Fibroblast of skin of right quadriceps (primary cell): ENCODE measurements at places on chromosomes 5 and 9.

GRCh38 chr5:1217596-1218206 lies 7.5 kb upstream of the SLC6A18 start:
- DNase-seq: no peak

GRCh38 chr9:124078641-124079040 lies 67.1 kb downstream of the LHX2 start:
- DNase-seq: peak; percentile 59

DNA sequence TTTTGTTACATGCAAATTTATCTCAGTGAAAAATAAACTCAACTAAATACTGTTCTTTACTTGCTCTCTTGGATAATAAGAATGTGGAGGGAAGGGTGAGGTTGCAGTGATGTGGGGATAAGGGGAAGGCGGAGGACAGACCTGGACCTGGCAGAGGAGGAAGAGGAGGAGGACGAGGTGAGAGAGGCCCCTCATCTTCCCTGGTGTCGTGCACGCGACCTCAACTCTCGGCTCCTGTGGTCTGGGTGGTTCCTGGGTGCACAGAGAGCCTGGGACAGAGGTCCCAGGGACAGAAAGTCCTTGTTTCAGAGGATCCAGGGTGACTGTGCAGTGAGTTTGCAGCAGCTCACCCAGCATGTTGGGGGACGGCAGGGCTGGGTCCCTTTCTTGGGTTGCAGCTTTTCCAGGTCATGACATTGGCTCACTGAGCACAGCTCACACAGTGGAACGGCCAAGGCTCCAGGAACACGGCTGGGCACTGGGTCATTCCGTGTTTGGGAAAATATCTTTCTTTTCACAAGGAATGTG lies 37.7 kb upstream of the LPCAT1 start:
- DNase-seq: no peak

DNA sequence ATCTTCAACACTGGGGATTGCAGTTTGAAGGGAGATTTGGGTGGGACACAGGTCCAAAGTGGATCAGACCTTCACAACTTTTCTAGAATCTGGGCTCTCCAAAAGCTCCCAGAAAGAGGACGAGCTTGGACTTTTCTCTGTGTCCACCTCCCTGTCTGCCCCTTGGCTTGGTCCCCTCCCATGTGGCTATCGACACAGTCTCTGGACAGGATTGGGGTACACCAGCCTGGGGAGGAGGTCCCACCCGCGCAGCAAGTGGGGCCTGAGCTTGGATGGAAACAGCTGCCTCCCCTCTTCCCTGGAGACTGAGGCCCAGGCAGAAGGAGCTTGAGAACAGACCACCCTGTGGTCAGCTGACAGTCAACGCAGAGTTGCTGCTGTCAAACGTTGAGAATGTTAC lies 84.6 kb upstream of the FCN1 start:
- no peak for DNase-seq

DNA sequence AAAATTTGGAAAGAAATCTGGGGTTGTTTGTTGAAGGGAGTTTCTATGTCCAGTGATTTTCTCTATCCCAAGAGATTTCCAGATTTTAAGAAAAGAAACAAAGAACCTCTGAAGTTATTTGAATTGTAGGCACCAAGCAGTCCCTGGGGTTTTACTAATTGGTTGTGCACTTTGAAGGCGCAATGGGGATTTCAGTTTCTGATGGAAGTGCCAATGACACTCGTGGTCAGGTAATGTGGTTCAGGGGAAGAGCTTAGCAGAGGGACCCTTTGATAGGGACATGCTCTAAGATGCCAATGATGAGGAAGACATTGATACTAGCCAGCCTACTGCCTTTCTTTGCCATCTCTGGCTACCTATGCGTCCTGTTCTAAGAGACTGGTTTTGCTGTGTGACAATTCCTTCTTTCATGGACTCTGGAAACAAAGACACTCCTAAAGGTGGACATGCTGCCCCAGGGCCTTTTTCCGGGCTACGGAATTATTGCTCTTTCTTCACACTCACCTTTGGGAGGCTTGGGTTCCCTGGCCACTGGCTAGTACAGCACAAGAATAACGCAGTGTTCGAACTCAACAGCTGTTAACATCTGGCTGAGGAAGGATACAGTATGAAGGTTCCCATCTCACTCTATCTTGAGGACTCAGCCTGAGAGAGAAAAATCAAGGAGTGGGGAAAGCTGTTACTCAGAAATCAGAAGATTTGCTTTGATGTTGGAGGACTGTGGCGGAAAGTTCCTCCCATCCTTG lies 6.9 kb upstream of the TRAF1 start:
- DNase-seq: no peak

DNA sequence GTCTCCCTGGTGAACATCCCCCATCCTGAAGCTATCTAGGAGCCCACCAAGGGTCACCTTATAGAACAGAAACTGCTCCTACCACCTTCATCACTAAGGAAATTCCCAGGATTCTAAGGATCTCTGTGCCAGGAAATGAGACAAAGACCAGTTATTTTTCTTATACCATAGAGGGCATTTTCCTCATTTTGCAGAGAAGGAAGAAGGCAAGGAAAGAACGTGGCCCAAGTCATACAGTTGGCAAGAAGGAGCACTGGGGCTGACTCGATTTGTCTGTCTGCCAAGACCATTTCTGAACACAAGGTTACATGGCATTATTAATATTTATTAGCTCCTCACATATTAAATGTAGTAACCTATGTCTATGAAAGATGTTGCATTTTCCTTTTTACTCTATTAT lies 49.6 kb upstream of the TNFSF15 start:
- peak; percentile 32 for DNase-seq

GRCh38 chr5:143059976-143060765 lies 290.0 kb downstream of the ARHGAP26 start:
- DNase-seq: no peak

DNA sequence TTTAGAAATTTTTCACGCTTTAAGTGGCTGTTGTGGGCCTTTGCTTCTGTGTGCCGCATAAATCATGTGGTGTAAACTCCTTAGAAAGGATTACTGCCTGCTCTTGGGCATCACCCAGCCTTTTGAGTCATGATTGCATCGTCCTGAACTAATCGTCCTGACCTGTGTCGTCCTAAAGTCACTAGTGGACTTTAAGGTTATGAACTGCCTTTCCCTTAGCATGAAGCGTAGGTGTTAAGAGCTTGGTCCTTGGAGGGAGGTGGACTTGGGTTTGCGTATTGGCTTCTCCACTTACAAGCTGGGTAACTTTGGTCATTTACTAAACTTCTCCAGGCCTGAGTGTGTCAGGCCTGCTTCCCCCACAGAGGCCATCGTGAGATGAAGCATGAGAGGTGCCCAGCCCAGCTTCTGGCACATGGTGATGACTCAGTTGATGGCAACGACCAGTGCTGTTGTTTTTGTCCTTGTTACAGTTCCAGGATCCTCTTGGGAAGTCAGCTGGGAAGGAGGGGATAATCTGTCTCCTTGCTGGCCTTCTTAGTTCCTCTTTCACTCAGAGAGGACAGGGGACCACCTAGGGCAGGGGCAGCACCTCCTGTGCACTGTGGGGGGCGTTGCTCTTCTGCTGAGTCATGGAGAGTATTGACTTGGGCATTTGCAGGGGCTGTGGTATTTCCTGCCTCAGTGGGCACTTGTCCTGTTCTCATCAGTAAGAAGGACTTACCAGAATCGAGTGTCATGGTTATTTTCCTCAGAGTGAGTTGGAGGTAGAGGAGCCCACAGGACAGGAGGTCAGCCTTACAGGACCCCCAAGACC lies 54.2 kb upstream of the NCS1 start:
- DNase-seq: peak; percentile 58

GRCh38 chr5:113382731-113383130 lies 52.1 kb downstream of the TSSK1B start:
- DNase-seq: peak; percentile 5

- DNase-seq: peak; percentile 34
Observed at GRCh38 chr5:118544887-118545449, 443.4 kb downstream of the DTWD2 start.

DNA sequence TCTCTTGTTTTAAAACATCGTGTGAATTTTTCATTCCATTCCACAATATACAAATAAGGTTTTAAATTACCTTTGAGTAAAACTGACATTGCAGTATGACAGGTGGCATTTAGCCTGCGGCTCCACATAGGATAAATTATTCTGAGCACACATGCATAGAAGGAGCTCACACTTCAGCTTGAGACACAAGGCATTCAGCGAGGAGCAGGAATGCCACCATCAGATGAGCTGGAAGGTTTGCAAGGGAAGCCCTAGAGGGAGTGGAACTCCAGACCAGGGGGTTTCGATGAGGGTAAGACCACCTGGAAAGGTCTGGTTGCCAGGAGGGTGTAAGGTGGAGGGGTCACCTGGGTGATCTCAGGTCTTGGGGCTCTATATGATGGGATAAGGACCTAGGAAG lies 259.0 kb upstream of the ADRA1B start:
- DNase-seq: no peak

DNA sequence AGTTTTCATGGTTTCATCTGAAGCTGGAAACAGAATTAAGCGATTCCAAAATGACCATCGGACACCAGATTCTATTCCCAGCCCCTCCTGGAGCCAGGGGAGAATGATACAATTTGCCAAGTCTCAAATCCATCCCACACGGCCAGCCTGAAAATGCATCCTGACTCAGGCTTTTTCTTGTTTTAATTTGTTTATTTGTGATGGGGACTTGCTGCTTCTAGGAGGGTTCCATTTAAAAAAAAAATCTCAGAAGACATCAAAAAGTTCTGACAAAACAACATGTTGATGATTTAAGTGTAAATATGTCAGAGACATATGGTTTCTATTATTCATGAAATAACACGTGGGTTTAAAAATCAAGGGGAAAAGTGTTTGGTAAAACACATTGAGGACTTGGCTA lies 173.2 kb downstream of the GAS1 start:
- no peak for DNase-seq

DNA sequence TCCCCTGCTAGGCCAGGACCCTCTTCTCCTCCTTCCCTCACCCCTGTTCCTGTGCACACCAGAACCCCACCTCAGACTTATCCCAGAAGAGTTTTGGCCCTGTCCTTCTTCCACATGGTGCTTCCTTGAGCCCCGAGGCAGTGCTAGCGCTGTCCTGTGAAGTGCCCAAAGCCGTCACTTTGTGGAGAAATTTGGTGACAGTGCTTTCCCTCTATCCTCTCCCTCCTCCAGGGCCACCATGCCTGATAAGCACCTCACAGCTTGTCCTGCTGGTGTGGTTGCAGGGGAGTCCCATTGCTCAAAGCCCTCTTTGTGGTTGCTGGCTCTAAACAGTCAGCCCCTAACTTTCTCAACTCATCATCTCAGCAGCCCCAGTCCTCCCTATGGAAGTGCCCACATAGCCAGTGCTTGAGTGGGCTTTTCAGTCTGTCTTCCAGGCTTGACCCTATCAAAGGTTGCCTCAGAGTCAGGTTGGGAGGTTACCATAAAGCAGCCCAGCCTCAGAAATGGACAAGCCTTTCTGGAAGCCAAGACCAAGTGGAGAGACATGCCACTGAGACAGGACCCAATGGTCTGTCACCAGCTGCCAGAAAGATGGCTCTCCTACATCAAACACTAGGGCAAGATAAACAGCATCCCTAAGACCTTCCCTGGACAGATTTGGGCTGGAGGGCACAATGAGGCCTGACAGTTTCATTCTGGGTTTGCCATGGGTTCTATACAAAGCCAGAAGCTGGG lies 18.0 kb downstream of the IGIP start:
- no peak for DNase-seq

GRCh38 chr5:1187234-1187949 lies 14.0 kb upstream of the SLC6A19 start:
- DNase-seq: no peak

- DNase-seq: no peak
Observed at GRCh38 chr5:134226441-134227192, 744 bp upstream of the PPP2CA start.

DNA sequence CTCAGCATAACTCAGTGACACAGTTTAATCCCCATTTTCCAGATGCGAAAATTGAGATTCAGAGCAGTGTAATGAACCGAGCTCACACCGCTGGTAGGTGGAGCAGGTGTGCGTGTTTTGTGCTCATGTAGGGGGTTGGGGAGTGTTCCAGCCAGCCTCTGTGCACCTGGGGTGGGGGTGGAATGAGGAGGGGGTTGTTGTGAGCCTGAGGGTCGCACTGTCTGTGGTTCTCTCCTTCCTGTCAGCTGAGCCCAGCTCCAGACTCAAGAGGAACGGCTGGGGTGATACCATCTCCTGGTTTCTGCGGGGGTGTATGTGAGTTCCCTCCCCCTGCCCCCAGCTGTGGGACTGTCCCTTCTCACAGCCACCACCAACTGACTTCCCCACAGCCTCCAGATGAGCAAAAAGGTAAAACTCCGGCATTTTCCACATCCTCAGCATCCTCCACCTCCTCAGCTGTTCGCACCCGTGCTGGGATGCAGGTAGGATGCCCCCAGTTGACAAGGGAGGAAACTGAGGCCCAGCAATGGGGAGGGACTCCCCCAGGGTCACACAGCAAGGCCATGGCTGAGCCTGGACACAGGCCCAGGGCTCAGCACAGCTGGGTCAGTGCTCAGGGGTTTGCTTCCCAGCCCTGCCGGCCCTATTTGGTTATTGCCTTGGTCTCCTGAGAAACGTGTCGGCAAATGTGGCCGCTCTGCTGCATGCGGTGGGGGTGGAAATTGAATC lies 2.1 kb downstream of the SH2D3C start:
- DNase-seq: no peak
